ENCODE measurements at places on chromosomes 4 and X. TPM values are rescaled to one million over a fixed set of nuclear protein-coding genes. Genes with fewer than 3 reads are reported as not detected.

NEUROG2 gene
- not detected for polyA plus RNA-seq

GRCh38 chr4:24240655-24241054 is 343.7 kb downstream of the DHX15 start:
- no peak for DNase-seq

DNA sequence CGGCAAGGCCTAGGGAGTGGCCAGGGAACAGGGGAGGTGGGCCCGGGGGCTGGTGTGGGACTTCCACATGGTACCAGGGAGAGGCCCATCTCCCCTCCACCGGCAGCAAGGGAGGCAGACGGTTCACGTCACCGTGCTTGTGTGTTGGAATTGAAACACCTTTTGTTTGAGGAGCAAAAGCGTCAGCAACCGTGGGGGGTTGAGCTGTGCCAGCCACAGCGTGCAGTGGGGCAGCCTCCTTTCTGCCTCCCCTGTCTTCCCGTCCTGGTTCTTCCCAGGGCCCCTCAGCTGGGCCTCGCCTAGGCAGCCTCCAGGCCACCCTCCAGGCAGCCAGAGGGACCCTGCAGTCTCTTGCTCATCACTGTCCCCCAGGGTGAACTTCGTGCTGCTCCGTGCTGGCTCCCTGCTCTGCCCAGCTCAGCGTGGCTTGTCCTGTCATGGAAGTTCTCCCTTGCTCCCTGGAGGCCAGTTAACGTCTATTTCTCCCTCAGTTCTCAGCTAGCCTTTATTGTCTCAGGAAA is 32.1 kb upstream of the HGFAC start:
- no peak for DNase-seq

- DNase-seq, result no peak
Measured at GRCh38 chr4:38606587-38606905, 57.5 kb upstream of the KLF3 start.

- no peak for DNase-seq
Measured at GRCh38 chr4:146435962-146436361, 85.8 kb downstream of the SLC10A7 start.

SSX4 gene
- polyA plus RNA-seq, result not detected

DNA sequence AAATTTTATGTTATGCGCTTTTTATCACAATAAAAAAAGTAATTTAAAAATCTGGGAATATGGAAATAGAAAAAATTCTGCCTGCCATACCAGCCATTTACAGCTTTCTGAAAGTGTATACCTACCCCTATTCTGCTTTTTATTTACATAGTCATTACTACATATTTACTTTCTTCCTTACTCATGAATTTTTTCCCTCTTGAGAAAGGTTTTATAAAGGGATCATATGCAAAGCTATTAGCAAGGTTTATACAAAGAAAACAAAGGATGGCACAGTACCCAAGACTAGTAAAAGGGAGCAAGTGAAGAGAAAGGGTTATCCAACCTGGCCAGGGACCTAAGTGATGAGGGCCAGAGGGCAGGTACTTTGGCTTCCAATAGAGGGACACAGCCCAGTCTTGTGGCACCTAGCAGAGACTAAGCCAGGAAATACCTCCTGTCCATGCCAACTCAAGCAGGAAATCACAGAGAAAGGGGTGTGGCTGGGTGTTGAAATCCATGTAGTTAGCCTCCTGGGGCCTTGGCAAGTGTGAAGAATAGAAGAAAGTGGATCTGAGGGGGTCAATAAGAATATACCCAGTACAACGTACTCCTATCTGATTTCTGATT is 207.3 kb upstream of the VEGFC start:
- DNase-seq, result no peak

DNA sequence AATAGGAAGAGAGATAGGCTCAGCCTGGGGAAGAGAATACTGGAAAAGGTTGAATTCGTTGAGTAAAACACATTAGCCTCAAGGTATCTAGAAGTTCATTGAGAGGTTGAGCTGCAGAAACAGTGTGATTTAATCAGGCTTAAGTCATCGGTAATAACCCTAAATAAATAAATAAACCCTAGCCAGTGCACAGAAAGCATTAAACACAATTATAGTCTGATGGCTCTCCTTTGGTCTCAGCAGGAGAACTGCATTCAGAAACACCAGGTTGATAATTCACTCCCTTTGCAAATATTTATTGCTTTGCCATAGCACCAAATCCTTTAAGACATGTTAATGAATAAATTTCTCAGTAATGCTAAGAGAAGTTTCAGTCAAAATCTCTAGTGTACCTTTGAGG is 9.6 kb downstream of the DCX start:
- DNase-seq, result no peak

- DNase-seq, result no peak
Measured at GRCh38 chr4:40998675-40999358, 215.5 kb downstream of the APBB2 start.

All from AG04450 (cell line).